ENCODE measurements at places on chromosomes 16 and 17.
A peak's percentile ranks its signal among the peaks of the same experiment; 100 is the strongest.

DNA sequence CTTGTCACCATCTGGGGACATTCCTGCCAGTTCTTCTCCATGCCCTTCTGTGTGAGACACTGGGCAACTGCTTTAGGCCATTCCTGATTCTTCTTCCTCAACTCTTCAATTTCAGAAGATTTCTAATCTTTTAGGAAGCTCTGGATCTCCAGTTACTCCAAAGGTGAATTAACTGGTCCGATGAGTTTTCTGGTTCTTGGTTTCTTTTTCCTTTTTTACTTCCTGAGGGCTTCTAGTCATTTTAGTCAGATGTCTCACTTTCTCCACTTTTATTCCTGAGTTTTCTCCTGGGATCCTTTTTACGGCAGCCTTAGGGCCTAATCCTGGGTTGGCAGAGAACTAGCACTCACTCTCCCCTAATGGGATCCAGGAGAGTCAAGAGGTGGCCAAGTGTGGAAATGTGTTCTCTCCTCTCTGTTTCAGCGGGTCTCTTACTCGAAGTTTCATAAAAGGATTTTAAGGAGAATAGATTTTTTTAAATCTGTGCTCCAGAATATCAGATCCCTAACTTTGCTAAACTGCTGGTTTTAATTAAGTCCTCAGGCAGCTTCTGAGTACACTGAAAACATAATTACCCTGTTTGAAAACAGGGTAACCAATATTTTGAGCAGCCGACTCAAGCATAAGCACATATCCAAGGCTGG is 107.6 kb downstream of the RMI2 start:
- DNase-seq: peak; percentile 18

DNA sequence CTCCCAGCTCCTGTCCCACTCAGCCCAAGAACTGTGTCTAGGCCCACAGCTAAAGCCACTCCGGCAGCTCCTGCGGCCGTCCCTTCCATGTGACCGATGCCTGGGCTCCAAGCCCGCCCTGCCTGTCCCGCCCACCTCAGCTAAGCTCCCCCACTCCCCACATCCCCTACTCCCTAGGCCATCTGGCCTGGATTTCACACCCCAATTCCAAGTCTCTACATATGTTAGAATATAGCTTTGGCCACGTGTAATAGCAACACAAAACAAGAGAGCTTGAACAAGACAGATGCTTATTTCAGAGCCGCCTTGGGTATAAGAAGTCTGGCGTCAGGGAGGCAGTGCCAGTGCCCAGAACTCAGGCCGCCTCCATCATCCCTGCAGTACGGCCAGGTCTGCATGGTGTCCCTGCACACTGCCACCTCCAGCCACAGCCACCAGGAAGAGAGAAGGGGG is 30.0 kb upstream of the USP22 start:
- no peak for DNase-seq

- DNase-seq: no peak
These were observed 40.9 kb upstream of the C16orf78 start for GRCh38 chr16:49332589-49333258.

- no peak for DNase-seq
These were observed 22.7 kb downstream of the PEMT start for GRCh38 chr17:17568772-17569195.

GRCh38 chr17:77527836-77528505 is 387.2 kb downstream of the SEC14L1 start:
- no peak for DNase-seq

DNA sequence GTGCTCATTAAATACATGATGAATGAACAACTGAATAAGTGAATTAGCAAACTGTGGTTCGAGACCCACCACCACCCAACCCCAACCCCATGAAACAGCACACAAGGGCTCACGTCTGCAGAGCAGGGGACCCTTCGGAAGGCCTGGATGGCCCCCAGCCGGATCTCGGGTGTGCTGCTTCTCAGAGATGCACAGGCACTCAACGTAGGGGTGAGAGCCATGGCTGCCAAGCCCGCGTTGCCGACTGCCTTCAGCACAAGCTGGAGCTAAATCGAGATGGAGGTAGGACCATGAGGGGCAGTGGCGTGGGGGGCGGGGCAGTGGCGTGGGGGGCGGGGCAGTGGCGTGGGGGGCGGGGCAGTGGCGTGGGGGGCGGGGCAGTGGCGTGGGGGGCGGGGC is 93.2 kb downstream of the LITAF start:
- DNase-seq: no peak

DNA sequence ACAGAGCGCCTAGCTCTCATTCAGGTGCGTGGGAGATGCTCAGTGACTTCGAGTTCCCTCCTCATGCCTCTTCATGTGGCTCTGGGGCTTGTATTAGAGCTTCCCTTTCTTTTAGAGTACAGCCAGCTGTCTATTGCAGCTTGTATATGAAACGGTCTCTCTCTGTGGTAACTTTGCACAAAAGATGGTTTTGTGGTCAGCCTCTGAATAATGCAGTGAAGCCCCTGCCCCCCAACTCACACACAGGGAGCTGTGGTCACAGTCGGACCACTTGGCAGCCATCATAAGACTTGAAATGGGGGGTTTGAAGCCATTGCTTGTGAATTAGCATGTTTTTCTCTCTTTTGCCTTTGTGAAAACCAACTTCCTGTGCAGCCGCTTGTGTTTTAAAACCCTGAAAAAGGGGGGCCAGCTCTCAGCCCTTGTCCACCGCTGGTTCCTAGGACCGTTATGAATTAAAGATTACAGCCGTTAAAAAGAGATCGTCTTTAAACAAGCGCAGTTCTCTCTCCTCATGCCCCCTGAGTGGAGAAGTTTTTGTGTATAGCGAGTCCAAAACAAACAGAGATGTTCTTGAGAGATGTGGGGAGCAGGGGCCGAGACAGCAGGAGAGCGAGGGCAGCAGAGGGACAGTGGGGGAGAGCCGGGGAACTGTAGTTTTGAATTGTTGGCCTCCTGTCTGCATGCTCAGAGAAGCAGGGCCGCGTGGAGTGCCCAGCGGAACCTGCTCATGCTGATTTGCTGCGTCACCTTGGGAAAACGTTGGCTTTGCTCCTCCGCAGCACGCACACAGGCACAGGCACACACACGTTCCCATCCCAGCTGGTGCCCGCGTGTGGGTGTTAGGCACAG is 199.0 kb downstream of the MSI2 start:
- DNase-seq: peak; percentile 91

GRCh38 chr17:61459939-61460718 is 7.9 kb downstream of the TBX4 start:
- DNase-seq: no peak

DNA sequence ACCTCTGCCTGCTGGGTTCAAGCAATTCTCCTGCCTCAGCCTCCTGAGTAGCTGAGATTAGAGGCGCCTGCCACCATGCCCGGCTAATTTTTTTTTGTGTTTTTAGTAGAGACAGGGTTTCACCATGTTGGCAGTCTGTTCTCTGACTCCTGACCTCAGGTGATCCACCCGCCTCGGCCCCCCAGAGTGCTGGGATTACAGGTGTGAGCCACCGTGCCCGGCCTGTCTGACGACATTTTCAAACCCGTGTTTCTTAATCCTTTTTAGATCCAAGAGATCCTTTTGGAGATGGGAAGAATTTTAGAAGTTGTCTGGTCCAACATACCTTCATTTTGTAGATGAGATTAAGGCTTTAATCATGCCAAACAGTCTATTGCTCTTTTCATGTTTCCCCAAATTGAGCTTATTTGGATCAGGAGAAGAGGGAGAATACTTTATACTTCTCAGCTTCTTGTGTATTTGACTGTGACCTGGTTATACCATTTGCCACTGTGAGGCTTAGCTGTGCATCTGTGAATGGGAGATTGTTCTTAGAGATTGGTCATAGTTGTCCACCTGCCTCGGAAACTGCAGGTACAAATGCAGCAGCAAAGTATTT is 25.8 kb downstream of the USP10 start:
- no peak for DNase-seq

- no peak for DNase-seq
These were observed 88.4 kb downstream of the PLXDC1 start for GRCh38 chr17:39062846-39063680.

GRCh38 chr16:67349172-67349571 is 22.6 kb downstream of the LRRC36 start:
- DNase-seq: no peak

GRCh38 chr17:19387921-19388521 is 1.0 kb upstream of the MFAP4 start:
- no peak for DNase-seq

- no peak for DNase-seq
These were observed 17.5 kb upstream of the TNFRSF13B start for GRCh38 chr17:16989230-16989952.

DNA sequence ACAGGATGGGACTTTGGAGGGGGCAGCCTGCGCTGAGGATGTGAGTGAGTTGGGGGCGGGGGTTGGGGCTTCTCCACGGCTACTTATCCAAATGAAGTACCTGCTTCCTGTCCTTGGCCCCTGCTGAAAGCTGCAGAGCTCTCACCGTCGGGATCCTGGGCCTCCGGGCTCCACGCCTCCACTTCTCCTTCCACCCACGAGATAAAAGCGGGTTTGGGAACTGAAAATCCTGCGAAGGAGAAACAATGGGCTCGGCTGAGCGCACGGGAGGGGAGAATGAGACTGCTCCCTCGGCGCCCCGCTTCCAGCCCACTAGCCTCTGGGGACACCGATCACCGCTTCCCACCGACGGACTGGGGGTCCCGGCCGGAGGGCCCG is 486 bp downstream of the ZNF785 start:
- DNase-seq: no peak

- DNase-seq: no peak
These were observed at the start of gene PPM1E for GRCh38 chr17:58755577-58756245. Gene PPM1E, plus strand, starts transcription at chr17:58755854.

- no peak for DNase-seq
These were observed 47.6 kb downstream of the HSD17B2 start for GRCh38 chr16:82082543-82083244.

DNA sequence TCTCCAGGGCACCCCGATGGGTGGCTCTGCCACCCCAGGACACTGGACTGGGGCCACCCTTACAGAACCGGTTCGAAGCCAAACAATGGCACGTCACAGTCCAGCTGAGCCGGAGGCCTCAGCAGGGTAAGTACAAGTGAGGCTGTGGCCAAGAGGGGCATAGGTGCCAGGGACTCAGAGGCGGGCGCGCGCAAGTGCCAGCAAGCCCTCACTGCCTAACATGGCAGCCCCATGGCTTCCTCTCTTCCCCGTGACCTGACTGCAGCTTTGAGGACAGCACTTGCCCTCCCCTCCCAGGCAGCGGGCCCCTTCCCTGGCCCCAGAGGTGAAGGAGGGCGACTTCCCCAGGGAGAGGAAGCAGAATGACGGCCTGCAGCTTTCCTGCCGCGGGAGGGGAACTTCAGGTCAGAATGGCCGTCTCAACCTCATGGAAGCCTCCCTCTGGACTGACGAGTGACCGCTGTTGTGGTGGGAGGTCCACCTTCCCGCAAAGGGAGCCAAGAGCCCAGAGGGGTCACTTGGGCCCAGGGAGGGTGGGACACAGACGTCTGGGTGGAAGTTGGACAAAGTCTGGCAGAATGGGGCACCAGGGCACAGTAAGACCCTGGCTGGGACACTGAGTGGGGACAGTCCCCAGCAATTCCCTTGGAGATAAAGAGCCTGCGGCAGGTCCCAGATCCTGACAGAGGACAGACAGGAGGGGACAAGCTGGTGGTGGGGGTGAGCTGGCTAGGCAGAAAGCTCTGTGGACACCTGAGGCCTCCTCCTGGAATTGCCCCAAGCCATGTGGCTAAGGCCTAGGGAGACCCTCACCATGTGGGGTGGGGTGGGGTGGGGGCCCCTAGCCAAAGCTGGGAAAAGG is 52.1 kb upstream of the TOB1 start:
- DNase-seq: no peak

GRCh38 chr17:36722121-36722902 is 120.9 kb downstream of the MRM1 start:
- peak; percentile 87 for DNase-seq

- DNase-seq: no peak
These were observed 18.9 kb downstream of the C16orf54 start for GRCh38 chr16:29726845-29727377.

DNA sequence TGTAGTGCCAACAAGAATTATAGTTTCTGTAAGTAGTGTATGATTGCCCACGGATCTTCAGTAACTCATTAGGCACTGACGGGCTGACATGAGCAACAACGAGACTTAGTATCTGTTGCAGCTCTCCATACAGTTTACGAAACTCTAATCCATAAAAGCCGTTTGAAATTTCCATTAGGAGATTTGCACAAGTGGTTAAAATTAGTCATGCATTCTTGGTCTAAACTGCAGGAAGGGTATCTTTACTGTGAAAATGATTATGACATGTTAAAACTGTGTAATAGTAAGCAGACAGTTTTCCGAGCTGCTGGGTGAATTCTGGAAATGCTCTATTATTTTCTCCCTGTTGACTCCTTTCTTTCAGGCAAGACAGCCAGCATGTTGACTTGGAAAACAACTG is 605.0 kb downstream of the WWOX start:
- no peak for DNase-seq

- DNase-seq: no peak
These were observed 10.7 kb upstream of the PIPOX start for GRCh38 chr17:29032013-29032856.

- DNase-seq: no peak
These were observed 94.8 kb upstream of the CPHXL start for GRCh38 chr16:75821117-75821516.

- DNase-seq: no peak
These were observed 13.9 kb upstream of the KRTAP17-1 start for GRCh38 chr17:41329279-41329948.

DNA sequence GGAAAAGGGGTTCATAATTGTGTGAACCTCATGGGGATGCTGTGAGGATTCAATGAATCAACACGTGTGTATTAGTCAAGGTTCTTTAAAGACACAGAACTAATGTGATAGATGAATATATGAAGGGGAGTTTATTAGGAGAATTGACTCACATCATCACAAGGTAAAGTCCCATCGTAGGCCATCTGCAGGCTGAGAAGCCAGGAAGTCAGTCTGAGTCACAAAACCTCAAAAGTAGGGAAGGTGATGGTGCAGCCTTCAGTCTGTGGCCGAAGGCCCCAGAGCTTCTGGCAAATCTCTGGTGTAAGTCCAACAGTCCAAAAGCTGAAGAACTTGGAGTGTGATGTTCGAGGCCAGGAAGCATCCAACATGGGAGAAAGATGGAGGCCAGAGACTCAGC is 413.4 kb downstream of the CDH13 start:
- peak; percentile 67 for DNase-seq

- DNase-seq: no peak
These were observed 12.0 kb upstream of the CRK start for GRCh38 chr17:1467898-1468492.

GRCh38 chr16:85286951-85287814 is 174.9 kb upstream of the CIBAR2 start:
- no peak for DNase-seq
